Epithelial cell of alveolus of lung (primary cell): ENCODE measurements at places on chromosomes 4 and X. TPM values are rescaled to one million over a fixed set of nuclear protein-coding genes. Genes with fewer than 3 reads are reported as not detected.

The ZNF185 gene
- 1.5 and 4.0 TPM in 2 replicates for total RNA-seq

The HELT gene
- not detected in 2 replicates for total RNA-seq

The AWAT2 gene
- total RNA-seq = not detected in 2 replicates

The TRPC3 gene
- 1.6 and 3.0 TPM in 2 replicates for total RNA-seq

The GAB1 gene
- 12.4 and 12.9 TPM in 2 replicates for total RNA-seq

The CLDN22 gene
- total RNA-seq = not detected in 2 replicates

The SOX3 gene
- total RNA-seq = not detected in 2 replicates

The ANXA10 gene
- 1.8 and 6.7 TPM in 2 replicates for total RNA-seq

The TEX11 gene
- not detected in 2 replicates for total RNA-seq
